ENCODE measurements at places on chromosomes 6 and 20.

GRCh38 chr6:88698661-88699060, 264.8 kb downstream of the RNGTT start:
- DNase-seq: no peak

GRCh38 chr6:141764388-141764787, 368.3 kb upstream of the GJE1 start:
- no peak for DNase-seq

GRCh38 chr6:71326611-71327010, 38.0 kb downstream of the OGFRL1 start:
- DNase-seq: no peak

GRCh38 chr6:142761756-142762155, 183.2 kb downstream of the HIVEP2 start:
- DNase-seq: no peak

- no peak for DNase-seq
Observed at GRCh38 chr6:7879043-7879442, 31.5 kb downstream of the TXNDC5 start.

GRCh38 chr20:13510837-13511488, 127.8 kb downstream of the TASP1 start:
- no peak for DNase-seq

Measured in anterior cingulate cortex (tissue), 58 donors.